ENCODE measurements at places on chromosomes 1 and 21.

DNA sequence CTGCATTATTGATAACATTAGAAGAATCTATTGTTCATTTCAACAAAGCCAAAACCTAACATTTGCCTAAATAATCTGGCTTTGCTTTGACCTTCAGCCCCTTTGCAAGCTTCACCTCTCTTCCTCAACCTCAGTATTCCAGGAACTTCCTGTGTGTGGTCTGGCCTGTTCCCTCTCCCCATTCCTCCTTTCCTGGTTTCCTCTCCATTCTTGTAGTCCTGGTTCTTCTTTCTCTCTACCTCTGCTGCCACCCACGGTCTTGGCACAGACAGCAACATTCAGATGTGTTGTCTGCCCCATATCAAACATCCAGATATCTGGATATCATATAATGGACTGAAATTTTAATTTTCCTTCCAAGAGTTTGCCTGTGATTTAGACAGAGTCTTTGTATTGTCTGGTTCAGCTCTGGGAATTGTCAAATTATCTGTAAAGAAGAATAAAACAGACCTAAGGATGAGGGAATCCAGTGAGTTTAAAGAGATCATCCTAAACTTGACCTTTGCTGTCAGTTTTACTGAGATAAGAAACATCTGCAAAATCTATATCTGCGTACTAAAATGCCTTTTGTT, 148.1 kb upstream of the KCTD3 start:
- peak; percentile 3 for DNase-seq

DNA sequence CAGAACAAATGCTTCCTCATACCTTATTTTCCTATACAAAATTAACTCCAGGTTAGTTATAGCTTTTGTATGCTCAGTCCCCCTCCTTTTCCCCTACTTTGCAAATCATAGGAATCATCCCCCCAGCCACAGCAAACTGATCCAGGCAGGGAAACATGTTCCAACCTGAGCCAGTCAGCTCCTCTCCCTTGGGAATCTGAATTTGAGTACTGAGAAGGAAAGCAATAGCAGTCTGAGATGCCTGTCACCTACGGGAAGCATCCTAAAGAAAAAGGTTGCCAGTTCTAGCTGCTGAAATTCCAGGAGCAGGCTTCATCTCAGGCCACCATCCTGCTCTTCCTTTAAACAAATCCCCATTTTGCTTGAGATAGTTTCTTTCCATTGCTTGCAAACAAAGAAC, 6.9 kb downstream of the ADSS2 start:
- peak; percentile 36 for DNase-seq

DNA sequence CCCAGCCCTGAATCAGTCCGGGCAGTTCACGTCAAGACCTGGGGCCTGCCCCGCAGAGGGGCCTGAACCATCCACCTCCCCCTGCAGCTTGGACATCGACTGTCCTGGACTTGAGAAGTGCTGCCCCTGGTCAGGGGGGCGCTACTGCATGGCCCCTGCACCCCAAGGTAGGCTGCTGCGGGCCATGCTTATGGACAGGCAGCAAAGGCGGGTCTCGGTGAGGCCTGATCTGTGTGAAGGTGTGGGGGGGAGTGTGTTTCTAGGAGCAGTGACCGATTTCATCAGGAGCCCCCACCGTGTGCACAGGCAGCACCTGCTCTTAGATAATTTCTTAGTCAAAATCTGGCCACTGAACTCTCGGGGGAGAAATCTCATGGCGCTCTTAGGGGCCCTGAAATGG, 13.0 kb downstream of the UMODL1 start:
- DNase-seq, result no peak

GRCh38 chr1:205030241-205030640, 12.8 kb upstream of the CNTN2 start:
- DNase-seq, result no peak

GRCh38 chr1:17744666-17745478, 10.3 kb upstream of the ACTL8 start:
- no peak for DNase-seq

DNA sequence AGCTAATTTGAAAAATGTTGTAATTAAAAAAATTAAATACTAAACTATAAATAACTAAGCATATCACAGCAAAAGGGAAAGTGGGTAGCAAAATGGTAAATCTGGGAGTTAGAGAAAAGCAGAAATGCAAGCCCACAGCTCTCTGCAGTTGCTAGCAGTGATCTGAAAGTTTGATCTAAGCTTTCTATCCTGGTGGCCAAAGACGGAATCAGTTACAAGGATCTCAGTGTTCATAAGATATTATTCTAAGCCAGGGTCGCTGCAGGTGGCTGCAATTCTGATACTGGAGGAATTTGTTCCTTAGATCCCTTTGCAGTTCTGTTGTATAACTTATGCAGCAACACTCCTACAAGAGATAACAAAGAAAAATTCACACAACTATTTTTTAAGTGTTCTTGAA, 363.7 kb downstream of the SETD4 start:
- no peak for DNase-seq

DNA sequence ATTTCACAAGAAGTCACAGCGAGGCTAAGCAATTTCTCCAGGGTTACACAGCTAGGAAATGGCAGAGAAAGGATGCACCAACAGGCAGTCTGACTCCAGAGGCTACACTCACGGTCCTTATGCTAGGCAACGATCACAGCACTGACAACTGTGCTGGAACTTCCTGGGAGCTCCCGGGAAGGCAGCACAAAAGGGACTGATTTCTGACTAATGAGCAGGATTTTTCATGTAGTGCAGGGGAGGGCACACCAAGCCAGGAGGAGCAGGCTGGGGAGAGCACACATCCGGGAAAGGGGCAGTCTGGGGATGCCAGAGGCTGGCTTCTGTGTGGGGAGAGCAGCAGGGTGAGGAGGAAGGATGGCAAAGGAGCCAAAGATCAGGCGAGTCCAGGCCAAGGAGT, 486.7 kb downstream of the OMA1 start:
- DNase-seq, result no peak

GRCh38 chr21:36866419-36866818, 100.0 kb downstream of the HLCS start:
- DNase-seq, result no peak

DNA sequence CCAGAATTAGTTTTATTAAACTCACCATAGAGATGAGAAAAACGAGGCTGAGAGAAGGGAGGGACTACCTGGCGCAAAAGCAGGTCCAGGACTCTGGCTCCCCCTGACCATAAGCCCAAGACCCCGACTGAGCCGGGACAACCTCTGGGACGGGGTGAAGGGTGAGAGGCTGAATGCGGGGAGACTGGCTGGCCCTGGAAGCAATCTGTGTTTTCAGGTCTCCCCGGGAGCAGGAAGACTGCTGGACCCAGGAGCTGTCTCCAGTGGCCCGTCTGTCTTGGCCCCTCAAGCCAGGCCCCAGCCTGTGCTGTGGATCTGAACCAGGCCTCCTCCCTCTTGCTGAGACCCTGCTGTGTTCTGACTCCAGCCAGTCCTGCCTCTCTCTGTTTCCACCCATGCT, 240.8 kb downstream of the TRABD2B start:
- no peak for DNase-seq

DNA sequence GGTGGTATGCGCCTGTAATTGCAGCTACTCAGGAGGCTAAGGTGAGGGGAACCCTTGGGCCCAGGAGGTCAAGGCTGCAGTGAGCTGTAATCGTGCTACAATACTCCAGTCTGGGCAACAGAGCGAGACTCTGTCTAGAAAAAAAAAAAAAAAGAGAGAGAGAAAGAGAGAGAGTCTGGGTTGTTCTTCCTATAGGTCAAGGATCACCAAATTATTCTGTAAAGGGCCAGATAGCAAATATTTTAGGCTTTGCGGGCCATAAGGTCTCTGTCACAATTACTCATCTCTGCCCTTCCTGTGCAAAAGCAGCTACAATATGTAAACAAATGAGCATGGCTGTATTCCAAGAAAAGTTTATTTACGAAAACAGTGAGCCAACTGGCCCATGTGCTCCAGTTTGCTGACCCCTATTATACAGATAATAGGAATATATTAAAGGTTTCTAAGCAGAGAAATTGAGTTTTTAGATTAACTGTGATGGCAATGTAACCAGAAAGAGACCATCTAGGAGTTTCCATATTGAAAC, 2.1 kb downstream of the SASS6 start:
- peak; percentile 46 for DNase-seq

DNA sequence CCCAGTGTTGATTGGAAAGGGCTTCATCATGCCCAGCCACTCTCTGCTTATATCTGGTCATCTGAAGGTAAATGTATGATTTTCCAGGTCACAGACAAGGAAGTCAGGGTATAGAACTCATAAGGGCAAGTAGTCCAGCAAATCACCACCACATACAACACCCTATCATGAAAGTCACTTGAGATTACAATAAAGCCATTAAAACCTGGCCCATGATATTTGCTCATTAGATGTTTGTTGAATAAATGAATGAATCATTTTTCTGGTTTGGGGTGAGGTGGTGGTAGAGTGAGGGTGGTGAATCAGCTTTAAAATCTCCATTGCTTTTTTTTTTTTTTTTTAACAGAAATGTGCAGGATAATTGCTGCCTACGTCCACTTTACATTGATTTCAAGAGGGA, 91.9 kb downstream of the TGFB2 start:
- no peak for DNase-seq

- DNase-seq, result no peak
Observed at GRCh38 chr1:53392460-53392859, 64.6 kb upstream of the LRP8 start.

DNA sequence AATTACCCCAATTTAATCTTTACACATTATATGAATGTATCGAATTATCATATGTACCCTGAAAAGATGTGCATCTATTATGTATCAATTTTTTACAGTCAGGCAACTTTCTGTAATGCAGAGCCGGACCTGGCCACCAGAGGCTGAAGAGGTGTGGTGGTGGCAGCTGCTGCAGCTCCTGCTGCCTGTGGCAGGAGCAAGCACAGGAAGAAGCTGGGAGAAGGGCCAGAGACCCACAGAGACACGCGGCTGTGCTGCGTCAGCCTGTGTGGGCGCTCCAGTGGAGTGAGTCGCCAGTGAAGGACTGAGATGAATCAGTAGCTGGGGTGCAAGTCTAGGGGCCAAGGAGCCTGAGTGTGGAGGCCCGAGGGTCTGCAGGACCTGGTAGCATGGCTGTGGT, 74.3 kb upstream of the COG2 start:
- DNase-seq, result peak; percentile 46

GRCh38 chr1:6486433-6487011, 4.9 kb downstream of the PLEKHG5 start:
- DNase-seq, result peak; percentile 74

DNA sequence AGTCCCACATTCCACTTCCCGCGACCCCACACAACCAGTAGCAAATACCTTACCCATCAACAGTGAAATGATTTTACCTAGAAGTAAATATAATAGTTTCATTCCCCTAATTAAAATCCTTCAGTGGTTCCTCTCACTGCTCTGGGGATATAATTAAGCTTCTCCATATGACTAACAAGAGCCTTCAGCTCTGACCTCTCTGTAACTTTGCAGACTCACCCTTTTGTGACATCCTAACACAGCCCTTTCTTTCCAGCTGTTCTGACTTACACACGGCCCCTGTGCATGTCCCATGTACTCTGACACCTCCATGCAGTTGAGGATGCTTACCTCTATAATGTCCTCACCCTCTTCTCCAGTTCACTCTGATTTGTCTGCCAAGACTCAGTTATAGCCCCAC, 137.3 kb upstream of the SPAG17 start:
- DNase-seq, result no peak

GRCh38 chr21:26794597-26795411, 50.4 kb downstream of the ADAMTS1 start:
- DNase-seq, result no peak

DNA sequence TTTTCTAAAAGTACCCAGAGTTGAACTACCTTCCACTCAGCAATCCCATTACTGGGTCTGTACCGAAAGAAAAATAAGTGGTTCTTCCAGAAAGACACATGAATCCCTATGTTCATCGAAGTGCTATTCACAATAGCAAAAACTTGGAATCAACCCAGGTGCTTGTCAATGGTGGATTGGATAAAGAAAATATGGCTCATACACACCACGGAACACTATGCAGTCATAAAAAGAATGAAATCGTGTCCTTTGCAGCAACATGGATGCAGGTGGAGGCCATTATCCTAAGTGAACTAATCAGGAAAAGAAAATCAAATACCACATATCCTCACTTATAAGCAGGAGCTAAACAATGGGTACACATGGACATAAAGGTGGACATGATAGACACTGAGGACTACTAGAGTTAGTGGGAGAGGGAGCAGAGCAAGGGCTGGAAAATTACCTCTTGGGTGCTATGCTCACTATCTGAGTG, 32.9 kb upstream of the JUN start:
- DNase-seq, result peak; percentile 40

GRCh38 chr1:207240325-207241101, 81.0 kb upstream of the CD55 start:
- no peak for DNase-seq

DNA sequence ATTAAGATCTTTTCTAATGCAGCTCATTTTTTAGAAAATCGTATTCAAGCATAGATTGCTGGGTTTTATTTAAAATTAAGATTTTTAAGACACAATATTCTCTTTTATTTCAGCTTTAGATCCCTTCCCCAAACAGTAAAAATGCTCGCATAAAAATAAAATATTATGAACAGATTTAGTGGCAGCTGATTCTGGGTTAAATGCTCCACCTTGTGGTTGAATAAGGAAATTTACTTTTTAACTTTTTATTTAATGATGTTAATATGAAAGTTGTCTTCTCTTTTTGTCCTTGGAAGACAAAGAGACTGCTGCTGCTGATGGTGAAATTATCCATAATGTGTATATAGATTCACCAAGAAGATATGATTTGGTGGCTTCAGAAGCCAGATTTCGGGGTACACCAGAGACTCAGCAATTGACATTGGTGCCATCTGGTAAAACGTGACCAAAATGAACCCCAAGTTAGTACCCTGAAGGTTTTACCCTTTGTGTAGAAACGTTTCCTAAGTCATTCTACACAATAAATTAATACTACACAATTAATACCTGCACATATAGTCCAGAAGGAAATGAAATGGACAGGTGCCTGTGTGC, 128.0 kb downstream of the ADAMTS1 start:
- DNase-seq, result peak; percentile 31

GRCh38 chr21:44299458-44300261, at the start of gene PFKL:
TSS of gene PFKL (plus strand) at chr21:44300053. CDS start at chr21:44300106, 53 bp downstream.
- peak; percentile 15 for DNase-seq

GRCh38 chr1:942864-943533, 16.1 kb downstream of the NOC2L start:
- DNase-seq, result peak; percentile 64

- DNase-seq, result peak; percentile 74
Observed at GRCh38 chr1:21703318-21703963, 34.3 kb upstream of the RAP1GAP start.

- DNase-seq, result no peak
Observed at GRCh38 chr1:194298007-194298598, 1111.7 kb upstream of the B3GALT2 start.

GRCh38 chr1:98839840-98840239, 164.8 kb downstream of the PLPPR5 start:
- peak; percentile 1 for DNase-seq
